ENCODE measurements at places on chromosomes 7 and 10.

- DNase-seq, result no peak
Observed at GRCh38 chr10:77080361-77081027, 557.1 kb downstream of the KCNMA1 start.

DNA sequence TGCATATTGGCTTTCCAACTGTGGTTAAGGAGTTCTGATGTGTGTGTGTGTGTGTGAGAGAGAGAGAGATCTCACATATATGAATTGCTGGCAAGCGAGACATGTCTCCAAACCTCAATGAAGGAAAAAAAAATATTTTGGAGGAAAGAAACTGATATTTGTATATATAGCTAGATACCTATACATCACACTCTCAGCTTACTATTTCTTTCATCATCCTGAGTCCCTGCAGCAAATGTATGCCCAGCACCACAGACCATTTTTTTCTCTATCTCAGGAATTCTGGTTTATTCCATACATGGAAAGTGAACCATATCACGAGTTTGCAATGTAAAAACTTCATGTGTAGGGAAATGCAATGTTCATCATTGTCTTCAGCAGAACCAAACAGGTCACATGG, 68.9 kb downstream of the MTERF1 start:
- no peak for DNase-seq

- no peak for DNase-seq
Observed at GRCh38 chr10:79239924-79240581, 107.2 kb upstream of the PPIF start.

GRCh38 chr7:109377076-109377884, 807.6 kb downstream of the DNAJB9 start:
- no peak for DNase-seq

- DNase-seq, result peak; percentile 16
Observed at GRCh38 chr7:19051767-19052375, 65.6 kb downstream of the TWIST1 start.

- no peak for DNase-seq
Observed at GRCh38 chr7:41334071-41334862, 368.6 kb downstream of the INHBA start.

- DNase-seq, result no peak
Observed at GRCh38 chr7:12594122-12594897, 23.8 kb downstream of the SCIN start.

DNA sequence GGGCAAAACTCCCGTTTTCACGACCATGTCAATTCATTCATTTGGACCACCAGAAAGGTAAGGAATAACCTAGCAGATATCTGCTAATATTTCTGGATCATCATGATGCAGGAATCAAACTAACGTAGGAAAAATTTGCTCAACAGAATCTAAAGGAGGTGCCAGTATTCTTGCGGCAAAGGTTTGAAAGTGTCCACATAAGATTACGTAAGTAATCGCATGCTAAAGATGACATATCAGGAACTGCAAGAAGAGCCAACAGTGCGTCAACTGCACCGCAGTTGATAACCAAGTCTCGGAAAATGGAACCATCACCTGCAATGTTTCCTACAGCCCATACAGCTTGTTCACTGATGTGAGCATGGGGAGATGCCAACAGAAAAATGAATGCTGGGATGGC, 194.1 kb upstream of the ZNF804B start:
- no peak for DNase-seq

DNA sequence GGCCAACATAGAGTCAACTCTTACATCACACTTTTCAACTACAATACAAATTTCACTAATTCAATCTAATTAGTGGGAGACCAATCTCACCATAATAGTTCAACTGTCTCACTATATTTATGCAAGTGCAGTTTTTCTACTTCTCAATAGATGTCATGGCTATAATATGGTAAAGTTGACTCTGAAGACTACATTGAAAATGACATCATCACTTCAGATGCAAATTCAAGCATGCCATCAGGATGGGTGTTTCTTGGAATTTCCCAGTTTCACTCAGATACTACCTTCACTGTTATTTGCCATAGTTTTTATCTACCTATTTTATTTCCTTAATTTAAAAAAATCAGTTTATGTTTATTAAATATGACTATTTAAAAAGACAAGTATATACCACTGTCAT, 67.1 kb downstream of the ABLIM1 start:
- DNase-seq, result no peak

DNA sequence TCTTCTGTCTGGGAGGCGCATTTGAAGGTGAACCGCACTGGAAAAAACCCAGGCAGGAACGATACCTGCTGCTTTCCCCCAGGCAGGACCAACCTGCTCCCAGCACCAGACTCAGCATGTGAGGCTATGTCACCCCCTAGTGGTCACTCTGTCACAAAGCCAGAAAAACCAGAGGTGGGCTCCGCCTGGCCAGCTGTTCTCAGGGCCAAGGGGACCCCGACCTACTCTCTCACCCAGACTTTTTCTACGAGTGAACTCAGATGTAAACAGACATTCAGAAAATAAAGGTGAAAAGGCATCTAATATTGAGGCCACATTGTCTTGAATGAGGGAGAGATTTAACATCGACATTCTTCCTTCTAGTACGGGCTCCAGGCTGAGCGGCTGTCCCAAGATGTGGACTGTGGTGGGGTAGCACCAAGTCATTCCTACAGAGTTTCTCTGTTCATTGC, 117.3 kb downstream of the PRKAG2 start:
- DNase-seq, result peak; percentile 70

- peak; percentile 43 for DNase-seq
Observed at GRCh38 chr7:10889266-10889898, 84.3 kb upstream of the PHF14 start.

DNA sequence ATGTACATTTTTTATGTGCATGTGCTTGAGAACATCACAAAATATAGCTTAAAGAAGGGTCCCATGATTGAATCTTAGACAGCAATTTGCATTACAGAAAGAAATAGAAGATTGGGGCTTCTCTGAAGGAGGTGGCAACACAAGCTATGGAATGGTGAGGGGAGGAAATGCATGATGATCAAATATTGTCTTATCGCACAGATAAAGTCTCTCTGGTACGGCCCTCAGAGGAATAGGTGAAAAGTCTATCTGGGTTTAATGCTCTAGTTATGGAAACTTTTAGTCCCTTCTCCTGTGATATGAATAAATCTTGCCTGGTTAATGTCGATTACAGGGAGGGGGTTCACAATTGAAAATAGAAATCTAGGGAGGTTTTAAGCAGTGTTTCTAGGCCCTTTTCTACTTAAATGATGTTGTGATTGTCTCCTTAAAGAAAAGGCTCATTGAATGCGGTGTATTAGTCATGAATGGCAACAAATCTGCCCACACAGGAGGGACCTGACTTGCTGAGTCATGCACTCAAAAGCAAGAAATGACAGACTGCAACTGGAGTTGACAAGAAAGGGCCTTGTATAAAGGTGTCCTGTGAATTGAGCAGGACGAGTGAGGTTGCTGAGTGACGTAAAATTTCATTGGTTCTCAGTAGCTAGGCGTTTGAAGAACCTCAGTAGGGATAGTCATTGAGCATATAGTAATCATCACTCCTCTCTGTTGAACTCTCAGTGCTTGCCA, 133.4 kb upstream of the CSTF2T start:
- DNase-seq, result no peak

DNA sequence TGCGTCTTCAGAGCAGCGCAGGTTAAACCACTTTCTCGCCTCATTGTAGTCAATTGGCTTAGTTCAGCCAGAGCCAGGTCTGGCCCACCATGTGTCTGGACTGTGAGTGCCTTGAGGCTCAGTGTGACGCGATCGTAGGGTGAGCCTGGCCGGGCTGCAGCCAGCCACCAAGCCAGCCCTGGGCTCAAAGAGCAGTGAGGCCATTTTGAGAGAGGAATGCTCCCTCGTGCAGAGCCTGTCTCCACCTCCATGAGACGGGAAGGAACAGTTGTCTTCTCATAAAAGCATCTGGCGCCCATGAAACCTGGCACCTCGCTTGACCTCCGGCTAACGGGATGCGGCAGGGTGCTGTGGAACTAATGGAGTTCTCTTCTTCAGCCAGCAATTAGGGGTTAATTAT, 34.5 kb downstream of the LHPP start:
- no peak for DNase-seq

GRCh38 chr10:44164251-44164956, 220.5 kb downstream of the CXCL12 start:
- no peak for DNase-seq

- DNase-seq, result no peak
Observed at GRCh38 chr7:32412471-32412870, 77.7 kb downstream of the LSM5 start.

DNA sequence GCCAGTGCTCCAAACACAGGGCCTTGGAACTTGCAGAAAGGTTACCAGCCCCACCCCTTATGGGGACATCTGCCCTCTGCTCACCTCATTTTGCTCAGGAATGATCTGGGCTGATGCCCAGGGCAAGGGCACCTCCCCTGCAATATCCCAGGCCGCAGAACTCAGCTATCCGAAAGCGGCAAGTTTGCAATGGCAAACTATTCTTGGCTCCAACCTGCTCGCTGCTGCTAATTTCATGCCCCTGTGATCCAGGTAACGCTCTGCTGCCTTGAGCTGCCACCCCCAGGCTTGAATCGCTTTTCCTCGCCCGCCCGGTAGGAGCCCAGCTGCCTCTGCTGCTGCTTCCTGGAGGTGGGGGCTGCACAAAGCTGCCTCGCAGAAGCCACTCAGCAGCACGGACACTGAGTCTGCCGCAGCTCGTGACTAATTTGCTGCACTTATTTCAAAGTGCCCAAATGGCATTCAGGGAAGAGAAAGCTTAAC, 18.2 kb downstream of the SLC29A3 start:
- no peak for DNase-seq

DNA sequence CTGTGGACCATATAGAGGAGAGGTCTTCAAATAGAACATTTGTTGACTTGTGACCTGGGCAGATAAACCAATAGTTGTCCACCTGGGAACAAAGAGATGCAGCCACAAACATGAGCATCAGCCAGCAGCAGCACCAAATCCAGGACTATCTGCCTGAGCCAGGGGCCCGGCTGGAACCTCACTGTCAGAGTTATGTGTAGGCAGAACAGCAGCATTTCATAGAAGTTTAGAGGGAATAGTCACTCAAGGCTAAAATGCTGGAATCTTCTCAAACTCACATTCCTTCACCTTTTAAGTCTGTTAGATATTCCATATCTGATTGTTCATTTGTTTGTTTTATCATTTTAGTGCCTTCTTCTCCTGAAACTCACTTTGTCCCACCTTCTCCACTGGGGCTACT, 72.2 kb upstream of the IL6 start:
- DNase-seq, result no peak

DNA sequence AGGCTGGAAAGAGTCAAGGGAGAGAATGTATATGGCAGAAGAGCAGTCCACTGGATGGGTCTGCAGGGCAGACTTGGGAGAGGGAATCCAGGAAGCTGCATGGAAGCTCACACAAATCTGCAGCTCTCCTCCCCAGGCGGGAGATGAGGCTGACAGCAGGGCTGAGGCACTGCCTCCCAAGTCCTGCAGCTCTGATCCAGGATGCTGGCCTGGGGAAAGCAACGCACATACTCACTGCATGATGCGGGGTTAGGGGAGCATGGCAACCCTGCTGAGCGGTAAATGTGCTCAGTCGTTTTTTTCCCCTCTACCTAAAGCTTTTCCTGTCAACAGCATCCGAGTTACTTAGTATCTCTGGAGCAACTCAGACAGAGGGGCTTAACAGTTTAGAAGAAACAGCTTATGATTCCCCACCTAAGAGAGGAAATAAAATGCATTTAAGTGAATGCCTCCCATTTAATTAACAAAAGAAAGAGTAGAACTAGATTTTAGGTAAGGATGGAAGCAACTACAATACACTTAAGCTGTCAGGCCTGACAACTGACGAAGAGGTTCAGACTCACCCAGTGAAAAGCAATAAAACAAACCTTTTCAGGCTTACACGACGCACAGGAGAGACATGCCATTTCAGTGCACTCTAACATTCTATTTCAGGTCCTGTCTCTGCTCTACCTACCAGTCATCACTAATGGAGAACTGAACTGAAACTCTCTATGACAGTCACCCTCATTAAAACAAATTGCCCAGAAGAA, 37.0 kb downstream of the CHCHD3 start:
- DNase-seq, result no peak

DNA sequence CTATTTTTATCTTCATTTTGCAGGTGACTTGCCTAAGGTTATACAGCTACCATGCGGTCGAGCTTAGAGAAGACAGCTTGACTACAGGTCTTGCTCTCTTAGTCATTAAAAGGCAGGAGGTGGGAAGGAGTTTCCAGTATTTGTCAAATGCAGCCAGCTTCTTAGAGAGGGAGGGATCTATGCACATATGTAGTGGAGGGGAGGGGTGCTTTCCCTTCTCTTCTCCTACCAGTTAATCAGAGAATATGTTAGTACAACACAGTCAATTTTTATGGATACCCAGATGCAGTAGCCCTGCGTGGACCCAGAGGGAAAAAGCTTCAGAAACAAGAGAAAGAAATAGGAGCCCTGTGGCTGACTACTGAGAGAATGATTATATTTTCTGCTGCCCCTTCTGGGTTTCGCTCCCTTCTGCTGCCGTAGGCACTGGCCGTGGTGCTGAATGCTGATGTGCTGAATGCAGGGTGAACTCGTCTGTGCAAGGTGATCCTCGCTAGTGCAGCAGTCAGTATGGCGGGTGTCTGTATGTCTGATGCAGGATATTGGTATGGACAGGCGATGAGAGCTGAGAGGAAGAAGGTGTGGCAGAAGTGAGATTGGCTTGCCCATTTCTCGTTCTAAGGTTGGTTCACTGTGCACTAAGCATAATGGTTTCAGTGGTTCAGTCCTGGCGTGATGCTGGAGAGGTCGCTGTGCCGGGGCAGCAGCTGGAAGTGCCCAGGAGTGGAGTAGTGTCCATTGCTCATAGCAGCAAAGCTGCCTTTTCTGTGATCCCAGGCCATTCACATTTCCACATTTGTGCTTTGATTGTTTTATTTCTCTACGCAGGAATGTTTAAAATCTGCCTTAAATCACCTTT, 189.2 kb upstream of the PODXL start:
- DNase-seq, result no peak

DNA sequence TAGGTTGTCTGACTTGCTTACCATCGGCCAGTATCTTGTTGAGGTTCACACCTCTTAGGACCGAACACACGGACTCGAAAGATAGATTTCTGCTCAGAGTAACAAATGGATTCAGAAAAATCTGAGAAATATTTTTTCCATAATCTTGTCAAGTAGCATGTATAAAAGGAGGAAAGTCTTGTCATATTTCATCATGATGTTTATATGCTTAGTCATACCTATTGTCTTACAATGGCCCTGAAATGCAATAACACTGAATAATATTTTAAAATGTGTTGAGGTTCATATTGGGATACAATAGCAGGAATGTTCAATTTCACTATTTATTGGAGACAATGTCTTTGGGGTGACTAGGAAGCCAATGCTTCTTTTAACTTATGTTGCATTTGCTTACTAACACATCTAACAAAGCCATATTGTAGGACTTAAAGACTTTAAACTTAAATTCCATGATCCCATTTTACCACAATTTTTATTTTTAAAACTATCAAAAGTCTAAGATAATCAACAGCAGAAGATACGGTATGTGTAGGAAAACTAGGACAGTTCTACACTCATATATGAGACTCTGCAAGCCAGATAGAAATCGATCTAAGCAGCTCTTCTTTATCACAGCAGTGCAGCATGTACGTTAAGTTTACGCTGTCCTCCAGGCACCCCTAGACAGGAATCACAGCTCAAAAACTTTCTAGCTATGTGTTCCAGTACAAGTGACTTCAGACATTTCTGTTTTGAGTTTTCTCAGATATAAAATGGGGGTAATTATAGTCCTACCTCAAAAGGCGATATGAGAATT, 135.7 kb upstream of the CAV2 start:
- DNase-seq, result no peak

GRCh38 chr10:48448796-48449195, 142.3 kb downstream of the MAPK8 start:
- no peak for DNase-seq
